ENCODE measurements at places on chromosomes 2 and 18.

DNA sequence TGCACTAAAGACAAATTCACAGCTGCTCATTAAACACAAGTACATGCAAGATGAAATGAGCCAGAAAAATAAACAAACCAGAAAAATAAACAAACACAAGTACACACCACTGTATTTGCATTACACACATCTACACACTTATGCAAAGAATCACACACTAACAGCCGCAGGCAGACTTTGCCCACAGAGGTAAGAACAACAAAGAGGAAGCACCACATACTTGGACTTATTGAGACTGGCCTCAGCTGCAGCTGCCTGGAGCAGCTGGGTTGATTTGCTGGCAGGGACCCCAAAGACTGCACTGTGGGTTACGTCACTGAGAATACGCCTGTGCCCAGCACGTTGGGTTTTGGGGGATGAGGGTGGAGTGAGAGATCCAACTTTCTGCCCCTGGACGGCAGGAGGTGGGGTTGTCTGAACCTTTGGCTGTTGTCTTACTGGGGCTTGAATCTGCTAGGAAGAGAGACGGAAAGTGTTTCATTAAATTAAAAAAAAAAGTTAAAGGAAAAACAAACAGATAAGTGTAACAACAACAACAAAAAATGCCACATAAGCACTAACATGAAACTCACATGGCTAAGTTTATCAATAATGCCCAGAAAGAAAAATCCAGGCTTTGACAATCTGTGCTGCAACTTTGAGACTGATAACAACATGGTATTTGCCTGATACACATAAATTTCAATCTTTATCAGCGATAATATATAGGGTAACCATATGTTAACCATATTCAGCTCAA, 71.9 kb upstream of the NFU1 start:
- no peak for DNase-seq

- DNase-seq: no peak
Observed at GRCh38 chr2:109180786-109181185, 51.8 kb downstream of the SH3RF3 start.

GRCh38 chr2:213766465-213766901, 482.2 kb downstream of the SPAG16 start:
- DNase-seq: no peak

DNA sequence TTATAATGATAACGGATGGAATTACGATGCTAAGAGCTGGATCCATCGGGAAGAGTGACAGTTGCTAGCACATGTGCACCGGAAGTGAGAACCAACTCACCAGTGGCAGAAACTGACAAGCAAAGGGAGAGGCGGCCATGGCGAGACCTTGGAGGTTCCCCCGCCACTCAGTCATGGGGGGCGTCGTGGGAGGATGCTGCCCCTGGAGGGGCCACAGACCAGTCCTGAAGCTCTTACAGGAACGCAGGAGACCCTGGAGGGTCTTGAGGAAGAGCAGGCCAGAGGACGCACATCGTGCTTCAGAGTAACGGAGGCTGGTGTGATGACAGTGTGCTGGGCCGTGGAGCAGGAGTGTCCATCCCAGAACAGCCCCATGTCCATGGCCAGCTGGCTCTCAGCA, 53.1 kb upstream of the KCNG2 start:
- no peak for DNase-seq

GRCh38 chr2:150612957-150613710, 125.7 kb upstream of the RND3 start:
- DNase-seq: no peak
